CD4-positive, alpha-beta T cell treated with Interleukin-6 at 100 ng/mL for 8 hours (primary cell): ENCODE measurements at places on chromosomes 16 and 17.

GRCh38 chr16:35741546-35741945, 2282.1 kb downstream of the TP53TG3F start:
- DNase-seq, result no peak

- no peak for DNase-seq
Measured at GRCh38 chr16:50756473-50756872, 14.6 kb downstream of the CYLD start.

DNA sequence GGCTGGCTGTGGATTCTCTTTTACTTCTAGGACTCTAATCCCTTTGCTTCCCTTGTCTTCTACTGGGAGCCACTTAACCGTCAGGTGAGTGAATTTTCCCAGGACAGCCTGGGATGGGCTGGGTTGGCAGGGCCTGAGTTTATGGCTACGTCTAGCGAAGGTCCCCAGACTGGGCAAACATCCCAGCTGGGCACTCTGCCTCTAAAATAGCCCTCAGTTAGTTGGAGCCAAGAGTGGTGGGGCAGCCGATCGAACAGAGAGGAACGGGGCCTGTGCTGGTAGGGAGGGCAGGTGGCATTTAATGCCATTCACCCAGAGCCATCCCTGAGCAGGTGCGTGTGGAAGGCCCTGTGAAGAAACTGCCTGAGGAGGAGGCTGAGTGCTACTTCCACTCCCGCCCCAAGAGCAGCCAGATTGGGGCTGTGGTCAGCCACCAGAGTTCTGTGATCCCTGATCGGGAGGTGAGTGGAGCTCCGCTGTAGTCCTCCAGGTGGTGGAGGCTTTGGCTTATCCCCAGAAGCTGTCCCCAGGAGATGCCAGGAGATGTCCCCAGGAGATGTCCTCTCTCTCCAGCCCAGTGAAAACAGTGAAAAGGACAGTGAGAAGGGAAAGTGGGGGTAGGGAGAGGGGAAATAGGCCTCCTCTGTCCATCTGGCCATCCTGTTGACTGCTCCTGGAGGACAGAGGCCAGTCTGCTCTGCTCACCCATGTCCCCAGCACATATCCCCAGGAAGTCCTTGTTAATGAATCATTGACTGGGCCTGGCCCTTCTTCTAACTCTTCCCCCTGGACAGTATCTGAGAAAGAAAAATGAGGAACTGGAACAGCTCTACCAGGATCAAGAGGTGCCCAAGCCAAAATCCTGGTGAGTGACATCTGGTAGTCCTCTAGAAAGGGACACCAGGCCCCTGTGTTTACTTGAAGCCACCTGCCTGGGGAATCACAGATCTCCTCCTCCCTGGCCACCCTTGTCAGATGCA, 4.4 kb downstream of the PNPO start:
- DNase-seq, result no peak

DNA sequence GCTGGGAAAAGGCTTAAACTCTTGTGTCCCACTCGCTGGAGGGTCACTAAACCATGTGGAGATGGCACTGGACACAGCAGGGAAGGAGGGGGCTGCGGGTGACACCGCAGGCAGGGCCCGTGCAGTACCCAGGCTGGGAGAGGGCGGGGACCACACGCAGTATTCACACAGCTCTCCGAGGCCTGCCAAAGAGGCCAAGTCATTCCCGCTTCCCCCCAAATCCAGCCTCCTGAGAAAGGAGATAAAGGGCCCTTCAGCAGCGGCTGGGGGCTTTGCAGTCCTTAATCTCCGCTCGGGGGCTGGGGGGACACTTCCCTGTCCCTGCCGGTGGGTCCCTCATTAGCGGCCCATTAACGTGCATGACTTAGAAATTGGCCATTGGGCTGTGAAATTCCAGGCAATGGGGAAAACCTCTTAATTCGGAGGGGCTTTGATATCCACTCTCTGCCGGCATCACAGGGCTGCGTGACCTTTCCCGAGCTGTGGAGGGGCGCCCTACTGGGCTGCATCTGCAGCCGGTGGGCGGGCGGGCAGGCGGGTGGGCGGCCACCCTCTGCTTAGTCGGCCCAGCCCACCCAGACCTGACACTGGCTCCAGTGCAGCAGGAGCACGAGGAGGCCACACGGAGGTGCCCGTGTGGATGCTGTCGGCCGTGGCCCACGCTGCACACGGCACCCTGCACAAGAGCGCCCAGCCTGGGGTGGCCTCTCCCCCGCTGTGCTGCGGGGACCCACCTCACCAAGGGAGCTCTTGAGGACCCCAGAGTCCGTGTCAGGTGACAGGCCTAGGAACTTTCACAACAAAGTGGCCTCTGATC, 2.6 kb upstream of the SLC38A8 start:
- no peak for DNase-seq

DNA sequence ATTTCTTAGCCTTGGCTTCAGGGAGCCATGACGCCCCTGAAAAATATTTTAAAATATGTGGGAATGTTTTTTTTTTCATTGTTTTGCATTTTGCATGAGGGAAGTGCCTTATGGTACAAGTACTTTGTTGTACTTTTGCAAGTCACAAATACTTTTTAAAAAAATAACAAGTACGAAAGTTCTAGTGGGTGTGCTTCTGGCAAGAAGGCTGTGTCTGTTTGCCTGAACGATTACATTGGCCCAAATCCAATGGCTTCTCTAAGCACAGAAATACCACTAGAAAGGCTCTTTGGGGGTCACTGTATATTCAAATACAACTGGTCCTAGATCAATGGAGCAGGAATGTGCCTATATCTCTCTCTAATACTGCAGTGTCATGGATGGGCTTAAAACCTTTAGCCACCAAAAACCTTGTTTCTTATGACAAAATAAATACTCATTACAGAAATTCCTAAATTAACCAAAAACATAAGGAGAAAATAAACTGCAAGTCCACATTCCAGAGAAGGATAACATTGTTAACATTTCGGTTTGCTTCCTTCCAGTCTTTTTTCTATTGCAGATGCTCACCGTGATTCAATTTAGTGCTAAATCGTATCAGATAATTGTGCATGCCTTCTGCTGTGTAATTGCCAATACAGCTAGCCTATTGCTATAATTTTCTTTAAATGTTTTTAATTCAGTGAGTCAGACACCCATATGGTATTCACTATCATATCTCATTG, 97.4 kb downstream of the VAT1L start:
- DNase-seq, result no peak

GRCh38 chr16:19555938-19556771, 652 bp downstream of the VPS35L start:
- DNase-seq, result peak; percentile 2

DNA sequence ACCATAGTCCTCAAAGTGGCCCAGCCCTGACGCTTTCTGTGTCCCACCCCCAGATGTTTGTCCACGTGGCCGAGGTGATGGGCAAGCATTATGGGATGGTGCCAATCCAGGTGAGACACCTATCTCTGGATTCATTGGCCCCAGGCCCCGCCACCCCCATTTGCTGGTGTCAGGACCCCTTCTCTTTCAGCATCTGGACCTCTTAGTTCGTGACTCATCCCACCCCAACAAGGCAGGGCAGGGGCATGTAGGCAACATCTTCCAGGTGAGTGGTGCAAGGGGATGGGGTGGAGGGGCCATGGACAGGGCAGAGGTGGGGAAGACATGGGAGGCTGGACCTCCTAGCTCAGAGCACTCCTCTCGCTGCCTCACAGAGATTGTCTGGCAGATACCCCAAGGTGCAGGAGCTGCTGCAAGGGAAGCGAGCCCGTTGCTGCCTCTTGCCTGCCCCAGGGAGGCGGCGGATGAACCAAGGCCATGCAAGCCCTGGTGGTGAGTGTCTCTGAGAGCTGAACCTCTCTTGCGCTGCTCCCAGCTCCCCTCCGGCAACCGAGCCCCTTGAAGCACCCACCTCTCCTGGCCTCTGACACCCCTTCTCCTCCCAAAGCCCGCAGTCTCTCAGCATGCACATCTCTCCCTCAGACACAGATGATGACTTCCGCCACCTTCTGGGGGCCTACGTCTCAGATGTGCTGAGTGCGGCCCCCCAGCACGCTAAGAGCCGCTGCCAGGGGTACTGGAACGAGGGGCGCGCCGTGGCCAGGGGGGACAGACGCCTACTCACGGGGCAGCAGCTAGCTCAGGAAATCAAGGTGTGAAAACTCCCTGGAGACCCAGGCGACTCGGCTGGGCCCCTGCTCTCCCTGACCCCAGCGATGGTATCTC, 3.6 kb downstream of the RNF112 start:
- no peak for DNase-seq

GRCh38 chr16:79933603-79934002, 333.1 kb upstream of the MAF start:
- no peak for DNase-seq
